ENCODE measurements at places on chromosomes 7 and 10.

GRCh38 chr7:1317646-1318045 lies 85.0 kb downstream of the UNCX start:
- DNase-seq = no peak

DNA sequence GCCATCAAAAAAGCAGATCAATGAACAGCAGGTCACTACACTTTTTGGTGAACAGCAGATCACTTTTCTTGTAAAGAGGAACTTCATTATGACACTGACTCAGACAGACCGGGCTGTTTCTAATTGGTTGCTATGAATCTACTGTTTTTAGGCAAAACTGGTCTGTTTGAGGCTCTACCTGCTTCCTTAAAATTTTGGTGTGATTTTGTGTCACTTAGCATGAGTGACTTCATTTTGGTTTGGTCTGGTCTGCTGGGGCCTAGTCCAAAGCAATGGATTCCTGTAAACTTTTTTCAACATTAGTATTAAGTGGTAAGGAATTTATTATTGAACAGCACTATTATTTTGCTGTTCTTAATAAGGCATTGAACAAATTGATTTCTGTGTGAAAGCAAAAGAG lies 41.8 kb upstream of the C10orf71 start:
- no peak for DNase-seq

- DNase-seq = peak; percentile 23
Observed at GRCh38 chr10:124524991-124525653, 63.5 kb downstream of the LHPP start.

DNA sequence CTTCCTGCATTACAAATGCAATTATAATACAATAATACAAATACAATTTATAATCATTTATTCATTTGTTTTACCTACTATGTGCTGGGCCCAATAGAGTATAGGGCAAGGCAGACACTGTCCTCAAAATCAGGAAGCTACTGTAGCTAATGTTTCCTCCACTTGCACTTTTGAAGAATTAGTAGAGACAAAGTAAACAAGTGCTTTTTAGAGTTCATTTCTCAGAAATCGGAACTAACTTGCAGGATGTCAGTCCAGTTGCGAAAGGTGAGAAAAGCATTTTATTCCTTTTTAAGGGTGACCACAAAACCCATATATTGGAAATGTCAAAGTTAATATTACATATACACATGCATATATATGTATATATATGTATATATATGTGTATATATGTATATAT lies 14.2 kb downstream of the ADRB1 start:
- DNase-seq = no peak

DNA sequence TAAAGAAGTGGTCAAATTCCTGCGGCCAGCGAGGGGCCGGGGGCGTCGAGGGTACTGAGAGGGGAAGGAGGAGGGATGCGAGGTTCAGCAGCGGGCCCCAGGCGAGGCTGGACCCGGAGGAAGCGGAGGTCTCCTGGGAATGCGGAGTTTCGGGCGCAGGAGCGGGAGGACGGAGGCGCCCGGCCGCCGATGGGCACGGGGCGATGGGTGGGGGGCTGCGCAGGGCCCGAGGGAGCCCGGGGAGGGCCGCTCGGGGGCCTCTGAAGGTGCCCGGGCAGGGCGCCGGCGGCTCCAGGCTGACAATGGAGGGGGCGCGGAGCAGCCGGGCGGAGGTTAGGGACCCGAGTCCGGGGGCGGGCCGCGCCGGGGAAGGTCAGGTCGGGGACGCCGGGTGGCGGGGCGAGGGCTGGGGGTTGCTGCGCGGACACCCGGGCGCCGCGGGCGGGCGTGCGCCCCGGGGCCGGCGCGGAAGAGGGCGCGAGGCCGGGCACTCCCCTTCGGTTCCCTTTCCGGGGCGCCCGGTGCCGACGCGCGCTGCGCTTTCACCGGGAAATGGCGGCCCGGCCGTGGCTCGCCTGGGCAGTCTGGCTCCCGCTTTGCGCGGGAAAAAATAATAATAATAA lies 683 bp downstream of the MACROH2A2 start:
- DNase-seq = no peak

DNA sequence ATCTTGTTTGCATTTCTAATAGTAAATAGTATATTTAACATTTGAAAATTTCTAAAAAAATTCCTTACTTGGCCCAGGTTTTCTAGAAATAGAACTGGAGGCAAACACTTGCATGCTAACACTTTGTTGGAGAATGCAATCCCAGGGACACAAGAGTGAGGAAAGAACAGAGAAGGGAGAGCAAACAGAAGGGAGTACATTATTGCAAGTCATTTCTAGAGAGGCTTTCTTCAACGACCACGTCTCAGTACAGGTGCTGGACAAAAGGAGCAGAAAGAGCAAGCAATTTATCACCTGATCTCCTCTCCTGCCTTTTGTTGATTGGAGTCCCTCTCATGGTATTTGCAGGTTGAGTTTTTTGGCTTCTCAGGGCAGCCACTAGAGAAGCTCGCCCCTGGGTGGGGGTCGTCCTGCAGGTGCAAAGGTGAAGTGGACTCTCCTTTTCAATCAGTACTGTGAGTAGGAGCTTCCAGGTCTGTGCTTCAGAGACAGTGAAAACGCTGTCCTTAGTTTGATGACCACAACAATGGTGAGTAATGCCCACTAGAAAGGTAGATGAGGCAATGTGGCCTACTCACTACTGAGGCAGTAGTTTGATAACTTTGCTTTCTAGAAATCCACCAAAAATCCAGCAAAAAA lies 5.2 kb downstream of the CPED1 start:
- DNase-seq = no peak

GRCh38 chr7:22234227-22234626 lies 122.7 kb downstream of the RAPGEF5 start:
- no peak for DNase-seq

DNA sequence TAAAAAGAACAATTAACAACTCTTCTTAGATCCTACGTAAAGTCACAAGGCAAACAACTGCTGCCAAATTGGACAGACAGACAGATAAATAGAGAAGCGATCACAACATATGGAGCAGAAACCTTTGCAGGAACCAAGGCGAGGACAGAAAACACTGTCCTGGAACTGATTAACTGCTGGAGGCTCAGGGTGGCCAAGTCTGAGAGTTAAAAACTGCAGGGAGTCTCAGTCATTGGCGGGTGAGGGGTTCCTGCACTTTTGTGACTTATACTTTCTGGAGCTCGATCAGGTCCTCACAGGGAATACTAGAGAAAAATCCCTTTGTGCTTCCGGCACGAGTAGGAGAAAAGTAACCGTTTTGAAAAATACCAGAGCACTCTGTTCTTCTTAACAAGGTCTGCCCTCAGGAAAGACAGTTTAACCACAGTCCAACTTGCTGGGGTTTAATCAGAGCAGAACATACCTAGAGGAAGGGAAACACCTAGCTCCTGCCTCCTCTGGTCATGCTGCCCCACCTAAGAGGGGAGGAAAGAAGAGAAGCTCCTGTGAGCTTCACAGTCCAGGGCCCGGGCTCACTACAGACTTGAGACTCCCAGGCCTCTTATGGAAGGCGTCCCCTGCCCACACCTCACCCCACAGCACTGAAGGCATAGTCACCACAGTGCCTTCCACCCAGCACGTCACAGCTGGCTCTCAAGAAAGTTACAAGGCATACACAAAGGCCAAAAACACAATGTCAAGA lies 74.9 kb downstream of the LARP4B start:
- no peak for DNase-seq

DNA sequence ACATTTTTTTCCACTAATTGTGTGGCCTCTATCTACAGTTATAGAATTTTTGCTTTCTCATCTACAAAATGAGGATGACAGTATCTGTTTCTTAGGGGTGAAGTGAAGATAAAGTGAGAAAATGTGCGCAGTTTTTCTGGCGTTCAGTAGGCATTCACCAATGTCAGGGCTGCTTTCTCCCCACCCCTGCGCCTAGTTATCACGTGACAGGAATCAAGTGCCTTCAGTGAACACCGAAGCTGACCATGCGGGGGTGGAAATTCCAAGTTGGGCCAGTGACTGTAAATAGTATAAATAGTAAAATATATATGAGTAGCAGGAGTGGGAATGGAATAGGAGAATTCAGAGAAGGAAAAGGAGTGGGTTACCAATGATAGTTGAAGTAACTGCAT lies 77.4 kb downstream of the TAF3 start:
- no peak for DNase-seq

- DNase-seq = no peak
Observed at GRCh38 chr10:108567899-108568752, 1355.2 kb downstream of the XPNPEP1 start.

DNA sequence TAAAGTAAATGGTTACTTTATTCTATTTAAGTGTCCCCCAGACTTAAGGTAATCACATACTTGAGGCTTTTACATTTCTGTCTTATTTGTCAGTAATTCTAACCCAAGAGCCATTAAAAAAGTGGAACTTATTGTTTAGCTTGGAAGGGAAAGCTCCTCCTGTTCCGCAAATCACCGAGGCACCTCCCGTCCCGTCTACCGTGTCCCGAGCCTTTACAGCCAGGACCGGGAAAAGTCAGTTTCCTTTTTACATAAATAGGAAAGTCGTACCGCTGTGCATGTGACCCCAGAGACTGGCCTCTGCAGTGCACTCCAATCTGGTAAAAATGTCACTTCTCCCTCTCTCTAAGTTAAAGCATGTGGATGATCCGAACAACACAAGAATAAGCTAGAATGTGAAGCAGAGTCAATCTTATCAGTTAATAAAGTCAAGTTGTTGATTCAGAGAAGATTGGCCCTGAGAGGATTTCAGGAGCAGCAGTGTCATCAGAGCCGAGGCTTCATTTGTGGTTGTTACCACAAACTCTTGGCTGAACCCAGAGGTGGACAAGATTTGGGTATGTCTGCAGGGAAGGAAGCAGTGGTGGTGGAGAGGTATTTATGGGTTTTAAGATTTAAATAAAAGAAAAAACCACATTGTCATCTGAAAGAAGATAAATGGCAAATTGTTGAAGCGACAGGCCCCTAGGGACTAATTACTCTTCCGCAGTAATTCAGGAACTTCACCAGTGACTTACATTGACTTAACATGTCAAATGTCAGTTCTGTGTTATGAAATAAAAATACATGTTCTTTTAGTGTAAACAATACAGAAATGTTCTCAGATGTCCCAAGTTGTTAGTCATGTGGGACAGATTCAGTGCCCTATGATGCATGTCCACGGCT lies 316.6 kb upstream of the ZNF32 start:
- DNase-seq = no peak

GRCh38 chr10:13769946-13770345 lies 183.2 kb downstream of the PRPF18 start:
- no peak for DNase-seq

GRCh38 chr7:41038211-41038610 lies 664.7 kb downstream of the INHBA start:
- no peak for DNase-seq

DNA sequence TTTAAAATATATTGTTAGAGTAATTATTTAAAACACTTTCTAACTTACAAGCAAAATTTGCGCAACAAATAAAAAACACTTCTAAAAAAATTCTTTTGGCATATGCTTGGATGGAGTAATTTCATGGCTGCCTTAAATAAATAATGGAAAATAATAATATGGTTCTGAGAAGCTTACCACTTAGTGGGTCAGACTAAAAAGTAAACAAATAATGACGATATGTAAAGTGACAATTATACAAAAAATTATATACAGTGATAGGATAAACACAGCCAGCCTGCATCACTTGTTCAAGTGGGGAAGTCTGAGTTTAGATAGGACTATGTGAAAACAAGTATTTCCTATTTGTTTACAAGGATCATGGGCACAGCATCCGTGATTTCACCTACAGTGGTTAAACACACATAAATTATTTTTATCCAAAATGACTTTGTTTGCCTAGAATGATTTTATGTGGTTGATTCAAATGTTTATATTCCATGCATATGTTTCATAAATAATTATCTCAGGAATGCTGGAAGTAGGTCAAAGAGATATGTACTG lies 141.7 kb upstream of the SEMA3D start:
- DNase-seq = no peak

GRCh38 chr10:132319853-132320653 lies 11.9 kb upstream of the LRRC27 start:
- DNase-seq = no peak

GRCh38 chr7:25777969-25778708 lies 373.9 kb upstream of the NFE2L3 start:
- DNase-seq = peak; percentile 46

DNA sequence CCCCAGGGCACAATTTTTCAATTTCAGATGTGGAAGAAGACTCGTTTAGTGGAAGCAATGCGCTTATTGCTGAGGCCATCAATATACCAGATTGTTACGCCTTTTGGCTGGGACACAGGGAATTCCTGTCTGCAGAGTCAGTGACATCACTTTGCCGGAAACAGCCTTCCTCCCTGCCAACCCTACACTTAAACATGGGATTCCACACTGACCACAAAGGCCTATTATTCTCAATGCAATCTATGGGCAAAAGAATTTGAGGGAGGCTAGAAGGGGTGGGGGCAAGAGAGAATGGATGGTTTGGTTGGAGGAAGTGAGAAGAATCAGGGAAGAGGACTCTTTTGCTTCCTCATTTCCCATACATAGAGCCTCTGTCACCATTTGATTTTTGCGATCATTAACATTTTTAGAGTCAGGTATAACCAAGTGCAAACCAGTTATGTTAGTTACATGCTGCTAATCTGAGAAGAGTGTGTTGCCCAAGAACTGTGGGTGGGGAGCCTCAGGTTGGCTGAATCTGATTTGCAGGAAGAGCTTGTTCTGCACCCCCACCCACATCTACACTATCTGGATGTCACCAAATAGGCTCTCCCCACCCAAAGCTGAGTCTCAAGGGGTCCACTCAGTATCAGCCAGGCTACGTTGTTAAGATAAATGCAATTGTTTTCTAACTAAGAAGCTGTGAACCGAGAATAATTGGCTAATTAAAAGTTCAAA lies 58.2 kb downstream of the ENTPD1 start:
- no peak for DNase-seq

All from SHP77 (cell line).